ENCODE measurements at places on chromosomes 13 and 19.

- no peak for DNase-seq
These were observed 1450.0 kb downstream of the UQCRFS1 start for GRCh38 chr19:27762933-27763332.

- no peak for DNase-seq
These were observed 154.0 kb downstream of the NALCN start for GRCh38 chr13:101262306-101262705.

DNA sequence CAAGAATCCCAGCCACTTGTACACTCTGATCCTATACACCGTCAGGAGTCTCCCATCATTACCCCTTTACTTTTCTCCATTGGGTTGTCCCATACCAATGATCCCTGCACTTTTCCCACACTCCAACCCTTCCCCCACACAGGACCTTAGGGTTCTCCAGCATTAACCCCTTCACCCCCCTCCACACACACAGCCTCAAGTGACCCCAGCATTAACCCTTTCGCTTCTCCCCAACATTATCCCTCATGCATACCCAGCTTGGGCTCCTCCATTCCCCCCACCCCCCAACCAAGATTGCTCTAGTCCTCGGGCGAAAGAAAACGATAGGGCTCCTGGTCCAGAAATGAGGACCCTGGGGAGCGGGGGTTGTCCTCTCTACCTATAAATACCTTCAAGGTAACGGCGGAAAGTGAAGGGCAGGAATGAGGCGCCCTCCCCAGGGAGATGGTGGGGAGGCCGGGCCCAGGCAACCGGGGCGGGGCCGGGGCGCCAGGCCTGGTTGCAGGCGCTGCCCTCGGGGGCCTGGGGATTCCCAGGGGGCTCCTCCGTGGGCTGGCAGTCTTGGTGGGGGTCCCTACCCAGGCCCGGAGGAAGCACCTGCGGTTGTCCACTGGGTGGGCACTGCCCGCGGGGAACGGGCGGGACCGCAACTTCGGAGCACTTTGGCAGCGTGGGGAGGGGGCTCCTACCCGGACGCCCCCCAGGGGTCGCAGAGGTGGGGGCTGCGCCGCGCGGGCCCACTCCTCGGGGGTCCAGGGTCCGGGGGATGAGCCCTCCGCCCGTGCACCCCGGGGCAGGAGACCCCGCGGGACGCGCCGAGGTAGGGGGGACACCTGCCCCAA lies 757 bp downstream of the WIZ start:
- DNase-seq = no peak

DNA sequence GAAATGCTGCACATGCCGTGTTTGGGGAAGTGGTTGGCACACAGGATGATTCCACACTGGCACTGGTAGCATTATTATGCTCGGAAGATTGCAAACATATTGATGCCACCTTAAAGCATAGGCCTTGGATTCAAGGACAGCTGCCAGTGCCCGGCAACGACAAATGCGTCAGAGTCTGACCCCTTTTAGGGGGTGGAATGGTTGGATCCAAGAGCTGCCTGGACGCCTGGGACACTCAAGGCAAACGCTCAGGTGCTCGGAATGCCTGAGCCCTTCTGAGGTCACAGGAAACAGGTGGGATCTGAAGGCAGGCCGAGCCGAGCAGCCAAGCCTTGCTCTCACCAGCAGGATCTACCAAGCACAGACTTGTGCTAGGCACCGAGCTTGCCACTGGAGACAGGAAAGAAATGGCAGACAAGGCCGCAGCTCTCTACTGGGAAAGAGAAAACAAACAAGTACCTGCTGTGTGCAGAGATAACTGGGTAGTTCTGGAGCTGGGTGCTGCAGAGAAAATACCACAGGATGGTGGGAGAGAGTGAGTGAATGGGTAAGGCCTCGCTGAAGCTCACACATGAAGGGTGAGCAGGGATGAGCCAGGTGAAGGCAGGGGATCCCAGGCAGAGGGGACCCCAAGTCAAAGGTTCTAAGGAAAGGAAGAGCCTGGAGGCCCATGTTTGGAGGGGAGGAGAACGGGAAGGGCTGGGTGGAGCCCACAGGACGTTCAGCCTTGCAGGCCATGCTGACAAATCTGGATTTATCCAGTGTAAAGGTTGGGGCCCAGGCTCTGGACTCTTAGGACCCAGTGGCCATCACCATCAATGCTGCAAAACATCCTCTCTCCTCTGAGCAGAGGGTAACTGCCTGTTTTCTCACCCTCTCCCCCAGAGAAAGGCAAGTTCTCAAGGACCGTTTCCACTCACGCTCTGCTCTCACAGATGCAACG lies 9.2 kb downstream of the RANBP3 start:
- DNase-seq = no peak

DNA sequence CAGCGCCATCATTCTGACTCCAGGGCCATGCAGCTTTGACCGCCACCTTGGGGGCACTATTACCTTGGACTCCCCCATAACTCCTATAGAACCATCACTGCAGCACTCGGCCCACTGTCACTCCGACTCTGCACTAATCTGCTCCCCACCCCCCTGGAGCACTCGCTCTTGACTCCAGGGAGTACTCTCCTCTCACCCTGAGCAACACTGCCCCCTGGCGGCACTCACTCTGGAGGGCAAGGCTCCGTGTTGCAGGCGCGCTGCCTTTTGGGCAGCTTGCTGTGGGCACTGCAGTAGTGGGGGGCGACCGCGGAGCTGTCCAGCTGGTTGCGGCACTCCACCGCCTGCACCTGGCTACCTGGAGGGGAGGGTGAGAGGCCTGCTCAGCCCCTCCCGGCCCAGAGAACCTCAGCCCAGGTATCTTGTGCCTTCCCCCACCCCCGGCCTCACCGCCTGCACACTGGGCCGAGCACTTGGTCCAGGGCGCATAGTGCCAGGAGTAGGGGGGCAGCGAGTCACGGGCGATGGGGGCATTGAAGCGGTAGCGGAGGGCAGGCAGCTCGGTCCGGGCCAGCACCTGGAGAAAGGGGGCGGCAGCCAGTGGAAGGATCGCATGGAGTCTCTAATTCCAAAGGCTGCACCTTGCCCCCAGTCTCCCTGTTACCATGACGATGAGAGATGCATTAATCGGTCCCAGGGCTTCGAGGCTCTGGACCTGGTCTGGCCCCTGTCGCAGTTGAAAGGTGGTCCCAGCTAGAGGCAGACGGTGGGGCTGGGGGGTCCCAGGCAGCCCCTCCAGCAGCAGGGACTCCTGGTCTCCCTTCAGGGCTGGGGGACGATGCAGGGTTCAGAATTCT lies 8.9 kb upstream of the MYO1F start:
- DNase-seq = peak; percentile 70

DNA sequence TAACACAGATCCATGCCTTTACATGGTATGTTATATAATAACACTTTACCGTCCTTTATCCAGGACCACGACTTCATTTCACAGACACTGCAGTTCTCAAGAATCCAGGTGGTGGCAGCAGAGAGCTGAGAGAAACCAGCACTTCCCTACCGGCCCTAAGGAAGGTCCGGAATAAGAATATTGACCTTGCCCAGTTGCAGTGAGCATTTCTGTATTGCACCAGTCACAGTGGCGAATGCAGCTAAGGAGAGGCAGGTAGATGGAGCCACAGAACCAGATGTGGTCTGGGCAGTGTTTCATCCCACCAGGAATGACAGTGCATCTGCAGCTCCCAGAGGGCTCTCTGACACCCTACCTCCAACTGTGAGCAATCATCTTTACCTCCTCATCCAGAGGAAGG lies 44.6 kb downstream of the ZNF787 start:
- DNase-seq = peak; percentile 33
